Left colon (tissue), 2 donors: ENCODE measurements at places on chromosomes 6 and 20. TPM values are rescaled to one million over a fixed set of nuclear protein-coding genes. Genes with fewer than 3 reads are reported as not detected.

HEY2 gene
- 0.76 TPM for total RNA-seq

TMEM217 gene
- 4.0 TPM for total RNA-seq

PLN gene
- 31.1 TPM for total RNA-seq

PKIB gene
- total RNA-seq: 169 TPM

TREM2 gene
- 2.9 TPM for total RNA-seq

RSPH4A gene
- 0.27 TPM for total RNA-seq

ANKRD66 gene
- total RNA-seq: not detected

LST1 gene
- total RNA-seq: 5.8 TPM

BEND3 gene
- 8.3 TPM for total RNA-seq

PRPF6 gene
- total RNA-seq: 51.7 TPM

FUT9 gene
- total RNA-seq: 0.03 TPM

ARFGEF3 gene
- total RNA-seq: 19.1 TPM

NFKBIE gene
- 15.3 TPM for total RNA-seq

GNMT gene
- not detected for total RNA-seq

RIPOR2 gene
- total RNA-seq: 2.8 TPM

FKBP1A gene
- 259 TPM for total RNA-seq

CD164 gene
- 591 TPM for total RNA-seq

DUSP22 gene
- total RNA-seq: 29.5 TPM

SPATA2 gene
- 19.9 TPM for total RNA-seq

NKAIN2 gene
- 0.12 TPM for total RNA-seq

MAFB gene
- 4.0 TPM for total RNA-seq

GGT7 gene
- total RNA-seq: 22.5 TPM

FERMT1 gene
- total RNA-seq: 62.0 TPM

SLC35B2 gene
- 43.5 TPM for total RNA-seq

SCGN gene
- 7.8 TPM for total RNA-seq

SLC16A10 gene
- 4.0 TPM for total RNA-seq

SGK2 gene
- total RNA-seq: 135 TPM

EBF4 gene
- total RNA-seq: 8.2 TPM

ADTRP gene
- total RNA-seq: 124 TPM
